ENCODE measurements at places on chromosomes 7 and 10. TPM values are rescaled to one million over a fixed set of nuclear protein-coding genes. Genes with fewer than 3 reads are reported as not detected.

The SLC13A1 gene
- polyA plus RNA-seq, result not detected

DNA sequence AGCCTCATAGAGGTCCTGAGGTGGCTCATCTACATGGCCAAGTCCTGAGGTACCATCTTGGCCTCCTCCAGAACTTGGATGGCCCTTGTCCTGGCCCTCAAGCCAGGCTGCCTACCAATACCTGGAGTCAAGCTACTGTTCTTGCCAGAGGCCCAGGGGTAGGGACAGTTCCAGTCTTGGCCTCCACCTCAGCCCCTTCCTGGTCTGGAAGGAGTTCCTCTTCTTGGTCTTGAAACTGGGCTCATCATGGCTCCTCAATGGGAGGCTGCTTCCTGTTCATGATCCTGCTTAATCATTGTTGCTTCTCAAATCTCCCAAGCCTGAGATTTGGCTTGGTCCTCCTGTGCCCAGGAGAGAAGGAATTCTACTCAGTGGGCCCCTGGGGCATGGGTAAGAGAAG lies 3.9 kb downstream of the HPS6 start:
- H3K36me3 ChIP-seq, result no peaks in the 10 kb centered on the region
- H3K4me1 ChIP-seq, result peaks cover 7% of the 10 kb centered on the region
- no peaks in the 10 kb centered on the region for H3K27me3 ChIP-seq
- no peak overlapping the region for H3K4me3 ChIP-seq

DNA sequence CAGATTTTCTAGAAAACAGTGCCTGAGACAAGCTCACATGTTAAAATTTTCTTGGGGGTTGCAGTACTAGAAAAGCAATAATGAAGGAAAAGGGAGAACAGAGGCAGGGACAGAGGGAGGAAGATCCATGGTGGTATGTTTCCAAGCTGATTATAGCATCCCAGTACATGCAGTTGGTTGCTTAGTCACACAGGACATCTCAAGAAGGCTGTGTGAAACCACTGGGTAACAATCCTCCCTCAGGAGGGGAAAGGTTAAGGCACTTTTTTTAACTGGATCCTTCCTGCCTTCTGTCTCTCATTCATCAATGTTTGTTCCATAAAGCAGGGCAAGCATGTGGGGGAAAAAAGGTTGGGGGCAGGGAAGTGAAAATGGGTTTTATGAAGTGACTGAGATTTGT lies 6.1 kb upstream of the IMMP2L start:
- H3K27ac ChIP-seq, result no peak overlapping the region
- no peaks in the 10 kb centered on the region for H3K36me3 ChIP-seq
- no peak for DNase-seq
- H3K4me3 ChIP-seq, result no peak overlapping the region
- peaks cover 9% of the 10 kb centered on the region for H3K4me1 ChIP-seq

The ACHE gene
- 3.0 TPM for polyA plus RNA-seq

GRCh38 chr7:10156972-10157371 lies 816.7 kb upstream of the PHF14 start:
- no peak overlapping the region for H3K27ac ChIP-seq
- no peak for DNase-seq
- no peaks in the 10 kb centered on the region for H3K4me1 ChIP-seq
- H3K4me3 ChIP-seq, result no peak overlapping the region

The MYOZ1 gene
- polyA plus RNA-seq, result 2.0 TPM

- no peaks in the 10 kb centered on the region for H3K36me3 ChIP-seq
- no peaks in the 10 kb centered on the region for H3K27me3 ChIP-seq
- no peaks in the 10 kb centered on the region for H3K4me1 ChIP-seq
- H3K4me3 ChIP-seq, result no peak overlapping the region
- DNase-seq, result no peak
Measured at GRCh38 chr10:70908406-70909296, 20.3 kb upstream of the PCBD1 start.

GRCh38 chr7:99992330-99993038 lies 16.7 kb upstream of the AZGP1 start:
- no peak overlapping the region for H3K27ac ChIP-seq
- H3K36me3 ChIP-seq, result no peaks in the 10 kb centered on the region
- H3K4me3 ChIP-seq, result no peak overlapping the region
- no peak for DNase-seq
- peaks cover 2% of the 10 kb centered on the region for H3K27me3 ChIP-seq

DNA sequence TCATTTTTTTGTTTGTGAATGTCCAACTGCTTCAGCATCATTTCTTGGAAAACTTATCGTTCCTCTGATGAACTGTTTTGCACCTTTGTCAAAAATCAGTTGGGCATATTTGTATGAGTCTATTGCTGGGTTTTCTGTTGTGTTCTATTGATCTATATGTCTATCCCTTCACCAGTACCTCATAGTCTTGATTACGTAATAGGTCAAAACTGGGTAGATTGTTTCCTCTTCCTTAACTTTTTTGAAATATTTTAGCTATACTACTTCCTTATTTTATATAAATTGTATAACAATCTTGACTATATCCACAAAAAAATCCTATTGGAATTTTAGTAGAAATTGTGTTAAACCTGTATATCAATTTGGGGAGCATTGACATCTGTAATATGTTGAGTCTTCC lies 104.1 kb upstream of the PALS2 start:
- H3K27me3 ChIP-seq, result no peaks in the 10 kb centered on the region
- H3K4me1 ChIP-seq, result no peaks in the 10 kb centered on the region
- H3K4me3 ChIP-seq, result no peak overlapping the region
- H3K36me3 ChIP-seq, result no peaks in the 10 kb centered on the region
- DNase-seq, result no peak

The RAMP3 gene
- polyA plus RNA-seq, result not detected

The OR2A42 gene
- polyA plus RNA-seq, result 0.12 TPM

GRCh38 chr7:136883046-136883445 lies 14.6 kb downstream of the CHRM2 start:
- H3K4me1 ChIP-seq, result no peaks in the 10 kb centered on the region
- H3K36me3 ChIP-seq, result no peaks in the 10 kb centered on the region
- no peak overlapping the region for H3K4me3 ChIP-seq
- H3K27me3 ChIP-seq, result no peaks in the 10 kb centered on the region

DNA sequence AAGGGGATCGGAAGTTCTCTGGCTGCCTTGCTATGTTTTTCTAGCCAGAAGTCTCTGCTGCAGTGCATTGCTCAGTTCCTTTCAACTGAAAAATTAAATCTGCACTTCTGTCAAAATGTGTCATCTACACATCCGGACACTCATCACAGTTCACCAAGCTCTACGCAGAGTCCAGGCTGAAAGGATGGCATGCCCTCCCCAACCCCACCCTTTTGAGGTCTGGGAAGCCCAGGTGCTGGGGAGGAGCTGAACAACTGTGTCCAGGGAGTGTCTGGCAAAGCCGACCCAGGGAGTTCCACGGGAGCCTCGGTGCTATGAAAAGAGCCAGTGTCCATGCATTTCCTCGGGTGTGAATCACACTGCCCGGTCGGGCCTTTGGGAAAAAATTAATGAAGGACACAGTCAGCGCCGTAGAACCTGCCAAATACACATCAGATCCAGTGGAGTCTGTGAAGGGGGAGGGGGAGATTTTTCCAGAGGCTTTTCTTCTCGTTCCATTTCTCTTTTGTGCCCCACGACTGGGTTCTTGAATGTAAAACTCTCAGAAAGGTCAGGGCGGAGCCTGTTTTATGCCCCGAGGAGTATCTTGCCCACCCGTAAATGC lies 757 bp upstream of the PALS2 start:
- H3K27ac ChIP-seq, result no peak overlapping the region
- no peaks in the 10 kb centered on the region for H3K4me1 ChIP-seq
- DNase-seq, result no peak
- H3K36me3 ChIP-seq, result no peaks in the 10 kb centered on the region

DNA sequence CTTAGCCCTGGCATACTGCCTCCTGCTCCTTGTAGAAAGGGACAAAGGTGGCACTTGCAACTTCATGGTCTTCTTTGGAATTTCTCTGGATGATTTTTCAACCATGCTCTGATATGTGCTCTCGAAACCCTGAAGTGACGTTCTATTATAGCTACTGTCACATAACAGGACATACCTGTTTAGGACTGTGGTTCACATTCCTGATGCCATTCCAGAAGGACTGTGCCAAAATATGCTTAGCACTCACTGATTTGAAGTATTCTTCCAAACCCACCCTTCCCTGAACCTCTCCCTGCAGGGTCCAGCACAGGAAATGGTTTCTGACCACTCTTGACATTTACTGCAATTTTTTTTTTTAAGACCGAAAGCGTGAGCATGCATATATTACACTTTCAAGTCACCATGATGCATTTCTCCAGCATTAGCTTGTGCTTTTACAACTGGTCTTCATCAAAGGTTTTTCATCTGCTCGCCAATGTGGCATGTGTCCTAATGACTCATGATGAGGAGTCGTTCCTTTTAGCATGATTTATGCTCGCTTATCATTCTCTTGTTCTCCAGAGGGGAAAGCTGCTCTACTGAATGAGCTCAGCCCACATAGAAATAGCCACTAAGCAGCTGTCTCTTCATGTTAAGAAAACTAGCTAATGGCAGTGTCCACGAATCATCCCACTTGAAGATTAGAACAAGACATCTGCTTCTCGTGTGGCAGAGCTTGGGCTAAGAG lies 135.2 kb downstream of the ADAM12 start:
- no peaks in the 10 kb centered on the region for H3K27me3 ChIP-seq
- no peak for DNase-seq
- H3K27ac ChIP-seq, result no peak overlapping the region

DNA sequence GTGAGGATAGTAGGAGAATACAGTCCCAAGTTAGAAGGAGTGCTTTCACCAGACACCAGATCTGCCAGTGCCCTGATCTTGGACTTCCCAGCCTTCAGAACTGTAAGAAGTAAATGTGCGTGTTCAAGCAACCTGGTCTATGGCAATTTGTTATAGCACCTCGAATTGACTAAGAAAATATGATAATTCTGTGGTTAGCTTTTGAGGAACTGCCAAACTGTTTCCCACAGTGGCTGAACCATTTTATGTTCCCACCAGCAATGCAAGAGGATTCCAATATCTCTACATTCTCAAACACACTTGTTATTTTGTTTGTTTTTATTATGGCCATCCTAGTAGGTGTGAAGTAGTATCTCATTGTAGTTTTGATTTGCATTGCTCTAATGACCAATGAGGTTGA lies 47.0 kb downstream of the RBM20 start:
- H3K4me3 ChIP-seq, result no peak overlapping the region
- H3K4me1 ChIP-seq, result no peaks in the 10 kb centered on the region
- no peak for DNase-seq

The IGF2BP3 gene
- 15.8 TPM for polyA plus RNA-seq

DNA sequence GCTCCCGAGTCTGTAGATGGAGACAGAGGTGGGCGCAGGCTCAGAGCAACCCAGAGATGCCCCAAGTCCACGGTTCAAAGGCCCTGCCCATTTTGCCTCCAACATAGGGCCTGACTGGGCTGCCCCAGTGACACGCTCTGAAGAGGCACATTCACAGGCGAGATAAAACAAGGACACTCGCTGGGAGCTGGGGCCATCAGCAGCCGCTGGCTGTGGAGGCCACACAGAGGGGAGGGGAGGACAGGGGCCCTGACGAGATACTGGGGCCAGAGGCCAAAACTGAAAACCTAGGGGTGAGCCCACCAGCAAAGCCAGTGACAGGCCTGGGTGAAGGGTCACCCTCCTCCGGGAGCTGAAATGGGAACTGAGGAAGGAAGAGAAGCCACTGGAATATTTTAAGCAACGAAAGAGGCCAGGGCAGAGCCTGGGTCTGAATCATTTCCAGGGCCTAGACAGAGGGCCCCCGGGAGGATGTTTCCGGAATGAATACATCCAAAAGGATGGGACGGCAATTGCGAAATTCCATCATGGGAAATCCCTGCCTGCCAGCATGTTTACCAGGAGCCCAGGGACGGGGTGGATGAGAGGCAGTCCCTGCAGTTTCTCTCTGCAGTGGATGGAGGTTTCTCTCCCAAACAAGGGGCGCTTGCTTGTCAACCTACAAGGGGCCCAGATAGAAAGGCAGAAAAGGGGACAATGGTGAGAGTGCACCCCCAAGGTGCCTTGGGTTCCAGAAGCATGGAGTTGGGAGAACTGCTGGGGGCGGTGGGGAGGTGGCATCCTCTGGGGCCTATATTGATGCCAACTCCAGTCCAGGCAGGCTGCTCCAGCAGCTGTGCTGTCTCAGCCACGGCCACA lies 29.0 kb upstream of the HSPA12A start:
- H3K4me1 ChIP-seq, result no peaks in the 10 kb centered on the region
- H3K36me3 ChIP-seq, result no peaks in the 10 kb centered on the region
- H3K27ac ChIP-seq, result no peak overlapping the region
- no peak overlapping the region for H3K4me3 ChIP-seq
- no peak for DNase-seq

The CHST3 gene
- not detected for polyA plus RNA-seq

- no peaks in the 10 kb centered on the region for H3K27me3 ChIP-seq
- no peaks in the 10 kb centered on the region for H3K36me3 ChIP-seq
- no peak overlapping the region for H3K4me3 ChIP-seq
- H3K27ac ChIP-seq, result no peak overlapping the region
- no peak for DNase-seq
- H3K4me1 ChIP-seq, result no peaks in the 10 kb centered on the region
Measured at GRCh38 chr7:108409146-108409545, 47.1 kb downstream of the NRCAM start.

- DNase-seq, result no peak
- no peak overlapping the region for H3K27ac ChIP-seq
- no peaks in the 10 kb centered on the region for H3K27me3 ChIP-seq
- H3K4me1 ChIP-seq, result peaks cover 4% of the 10 kb centered on the region
- H3K4me3 ChIP-seq, result no peak overlapping the region
Measured at GRCh38 chr10:13272164-13272571, 27.7 kb downstream of the PHYH start.

- DNase-seq, result no peak
- H3K27ac ChIP-seq, result no peak overlapping the region
- H3K4me3 ChIP-seq, result no peak overlapping the region
- H3K36me3 ChIP-seq, result no peaks in the 10 kb centered on the region
Measured at GRCh38 chr10:83764666-83765065, 374.6 kb upstream of the GHITM start.

GRCh38 chr10:11863353-11864109 lies 40.4 kb downstream of the PROSER2 start:
- H3K4me1 ChIP-seq, result peaks cover 12% of the 10 kb centered on the region
- peak; percentile 76 for DNase-seq
- no peak overlapping the region for H3K27ac ChIP-seq
- H3K4me3 ChIP-seq, result no peak overlapping the region
- no peaks in the 10 kb centered on the region for H3K27me3 ChIP-seq

DNA sequence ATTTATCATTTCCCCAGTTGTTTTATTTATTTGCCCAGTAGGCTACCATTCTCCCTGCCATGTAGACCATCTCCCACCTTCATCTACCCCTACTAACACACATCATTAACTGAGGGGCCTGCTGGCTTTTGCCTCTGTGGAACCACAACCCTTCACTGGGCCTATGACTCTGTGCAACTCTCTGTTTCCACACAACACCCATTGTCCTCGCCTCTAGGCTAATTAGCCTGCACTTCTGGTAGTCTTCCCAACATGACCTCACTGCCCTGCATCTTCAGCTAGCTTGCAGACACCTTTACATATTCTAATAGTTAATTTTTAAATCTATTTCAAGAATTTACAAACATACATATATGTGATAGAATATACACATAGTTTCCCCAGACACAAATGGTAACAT lies 7.5 kb downstream of the ANKIB1 start:
- H3K36me3 ChIP-seq, result no peaks in the 10 kb centered on the region
- no peak for DNase-seq
- H3K27me3 ChIP-seq, result no peaks in the 10 kb centered on the region
- H3K4me3 ChIP-seq, result no peak overlapping the region
- no peaks in the 10 kb centered on the region for H3K4me1 ChIP-seq

The SFRP5 gene
- polyA plus RNA-seq, result not detected

The GRID2IP gene
- not detected for polyA plus RNA-seq

Measured in GM12878 (cell line).